ENCODE measurements at places on chromosomes 3 and 15. TPM values are rescaled to one million over a fixed set of nuclear protein-coding genes. Genes with fewer than 3 reads are reported as not detected.

Gene FBXW12
- total RNA-seq = not detected

DNA sequence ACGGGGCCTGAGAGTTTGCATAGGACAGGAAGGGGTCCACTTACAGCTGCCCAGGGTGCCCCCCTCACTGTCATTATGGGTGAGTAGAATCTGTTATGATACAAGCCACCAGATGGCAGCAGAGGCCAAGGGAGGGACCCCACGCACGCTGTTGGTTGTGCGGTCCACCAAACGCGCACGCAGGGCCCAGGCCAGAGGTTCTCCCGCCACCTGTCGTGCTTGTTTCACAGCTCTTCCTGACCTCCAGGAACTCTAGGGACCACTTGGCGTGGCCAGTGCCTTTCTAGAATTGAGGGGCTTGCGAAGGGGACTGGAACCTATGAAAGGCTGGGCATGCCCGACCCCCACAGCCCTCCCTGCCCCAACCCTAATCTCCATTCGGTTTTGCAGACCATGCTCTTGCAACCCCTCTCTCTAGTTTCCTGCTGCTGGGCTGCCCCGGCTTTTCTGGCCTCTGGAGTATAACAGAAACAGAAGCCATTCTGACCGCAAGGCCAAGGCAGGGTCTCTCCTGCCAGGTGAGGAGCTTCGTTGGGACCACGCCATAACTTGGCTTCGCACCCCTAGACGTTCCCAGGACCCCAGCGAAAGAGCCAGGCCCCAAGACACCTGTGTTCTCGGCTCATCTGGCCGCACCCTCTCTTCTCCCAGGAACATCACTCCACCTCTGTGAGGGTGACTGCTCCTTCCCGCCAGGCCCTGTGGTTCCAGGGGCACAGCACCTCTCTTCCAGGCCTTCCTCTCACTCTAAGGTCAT lies 46.0 kb downstream of the ALDH1L1 start:
- H3K27ac ChIP-seq = no peak overlapping the region
- no peaks in the 10 kb centered on the region for H3K4me1 ChIP-seq
- H3K36me3 ChIP-seq = no peaks in the 10 kb centered on the region
- no peak overlapping the region for H3K4me3 ChIP-seq

DNA sequence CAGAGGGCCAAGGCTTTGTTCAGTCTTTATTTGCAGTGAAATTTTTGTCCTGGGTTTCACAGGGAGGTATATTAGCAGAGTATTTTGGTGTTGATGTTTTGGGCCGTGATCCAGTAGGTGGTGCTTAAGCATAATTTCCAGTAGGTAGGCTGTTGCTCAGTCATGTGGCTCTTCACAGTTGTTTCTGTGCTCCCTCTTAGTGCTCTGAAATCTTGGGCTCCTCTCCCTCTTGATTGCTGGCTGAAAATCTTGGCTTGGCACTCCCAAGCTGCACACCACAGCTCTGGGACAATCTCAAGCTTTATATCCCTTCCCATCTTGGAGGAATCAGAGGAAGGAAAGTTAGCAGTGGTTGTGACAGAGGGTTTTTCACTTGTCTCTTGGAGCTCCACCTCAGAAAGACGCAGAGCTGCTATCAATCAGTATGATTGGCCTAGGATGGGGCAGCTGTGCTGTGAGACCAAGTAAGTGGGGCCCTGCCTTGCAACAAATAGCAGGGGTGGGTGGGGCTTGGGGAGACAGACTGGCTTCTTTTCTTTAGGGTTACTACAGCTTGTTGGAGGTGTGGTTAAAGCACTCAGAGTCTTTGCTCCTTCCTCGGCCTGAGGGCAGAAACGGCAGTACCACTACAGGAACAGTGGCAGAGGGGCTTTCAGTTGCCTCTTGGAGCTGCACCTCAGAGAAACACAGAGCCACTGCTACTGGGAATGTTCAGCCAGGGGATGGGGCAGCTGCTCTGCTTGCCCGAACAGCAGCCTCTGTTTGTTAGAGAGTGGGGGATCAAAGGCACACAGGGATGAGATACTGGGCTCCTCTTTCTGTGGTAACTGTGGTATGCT lies 627.0 kb downstream of the SI start:
- no peak for DNase-seq
- H3K4me3 ChIP-seq = no peak overlapping the region

GRCh38 chr15:96353930-96354730 lies 23.6 kb downstream of the NR2F2 start:
- DNase-seq = no peak
- no peak overlapping the region for H3K4me3 ChIP-seq
- H3K36me3 ChIP-seq = no peaks in the 10 kb centered on the region

- H3K4me3 ChIP-seq = no peak overlapping the region
- no peak overlapping the region for H3K27ac ChIP-seq
- H3K27me3 ChIP-seq = no peaks in the 10 kb centered on the region
- no peak for DNase-seq
Observed at GRCh38 chr3:105959851-105960250, 91.0 kb upstream of the CBLB start.

- no peak overlapping the region for H3K27ac ChIP-seq
- H3K27me3 ChIP-seq = peaks cover 23% of the 10 kb centered on the region
- H3K4me3 ChIP-seq = no peak overlapping the region
- H3K36me3 ChIP-seq = no peaks in the 10 kb centered on the region
Observed at GRCh38 chr3:120492103-120492502, 41.3 kb upstream of the FSTL1 start.

DNA sequence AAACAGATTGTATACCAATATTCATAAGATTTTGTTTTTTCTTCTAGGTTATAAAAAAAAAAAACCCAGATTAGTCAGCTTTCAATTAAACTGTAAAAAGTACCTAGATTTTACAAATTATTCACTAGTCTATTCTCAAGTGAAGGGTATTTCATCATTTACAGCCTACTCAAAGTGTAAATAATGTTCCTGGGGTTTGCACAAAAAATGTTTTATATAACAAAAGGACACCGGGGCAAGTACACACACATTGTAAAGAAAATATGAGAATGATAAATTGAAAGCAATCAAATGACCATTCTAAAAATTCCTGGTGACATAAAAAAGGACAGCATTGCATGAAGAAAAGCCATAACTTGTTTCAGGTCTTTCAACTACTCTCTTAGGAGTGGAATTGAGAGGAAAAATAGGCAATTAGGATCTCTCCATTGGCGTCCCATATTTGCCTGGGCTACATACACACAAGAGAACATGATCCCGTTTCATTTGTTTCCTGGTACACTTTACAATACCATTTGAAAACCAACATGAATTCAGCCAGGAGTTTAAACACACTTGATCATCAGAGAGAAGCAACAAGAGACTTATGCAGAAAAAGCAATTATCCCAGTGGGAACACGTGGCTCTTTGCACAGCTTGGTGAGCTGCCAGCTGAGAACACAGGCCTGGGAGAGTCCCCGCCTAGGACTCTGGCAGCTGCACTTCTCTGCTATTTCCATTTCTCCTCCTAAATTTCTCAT lies 1039.2 kb downstream of the ROBO1 start:
- peaks cover 8% of the 10 kb centered on the region for H3K4me1 ChIP-seq
- no peaks in the 10 kb centered on the region for H3K27me3 ChIP-seq
- no peak overlapping the region for H3K4me3 ChIP-seq
- DNase-seq = no peak
- H3K27ac ChIP-seq = no peak overlapping the region

Gene WDR49
- 0.29 TPM for total RNA-seq

Gene CHRNB4
- total RNA-seq = not detected

Gene LMLN
- 10.4 TPM for total RNA-seq
